ENCODE measurements at places on chromosomes 6 and 20. TPM values are rescaled to one million over a fixed set of nuclear protein-coding genes. Genes with fewer than 3 reads are reported as not detected.

Gene COL19A1
- total RNA-seq = not detected

Gene RNF182
- total RNA-seq = 3.0 TPM

Gene PTCRA
- total RNA-seq = not detected

Gene SPATS1
- not detected for total RNA-seq

Gene CDH26
- 0.86 TPM for total RNA-seq

Gene SLC22A3
- not detected for total RNA-seq

Gene FAM209B
- total RNA-seq = 0.55 TPM

Gene HCK
- not detected for total RNA-seq

Gene LAMA4
- 14.7 TPM for total RNA-seq

Gene RAB44
- not detected for total RNA-seq

Gene PSMB8
- 1.7 TPM for total RNA-seq

Gene DCBLD1
- total RNA-seq = 10.1 TPM

Gene SLC44A4
- 0.32 TPM for total RNA-seq

Gene BMP6
- total RNA-seq = 0.44 TPM

Gene PABPC1L
- 75.0 TPM for total RNA-seq

Gene FAM162B
- total RNA-seq = 2.5 TPM

Gene CUL7
- total RNA-seq = 42.9 TPM

Gene GTSF1L
- not detected for total RNA-seq

Gene OLIG3
- total RNA-seq = 0.14 TPM

Gene CD40
- 4.2 TPM for total RNA-seq

Gene BMP5
- total RNA-seq = 2.4 TPM

Gene WFDC10B
- total RNA-seq = not detected

Gene VPS16
- 50.6 TPM for total RNA-seq

Gene AIF1
- total RNA-seq = not detected

Gene MRPS10
- total RNA-seq = 29.0 TPM

Gene DYNLT2
- total RNA-seq = 2.8 TPM

Gene TNFRSF6B
- not detected for total RNA-seq

Gene MCCD1
- not detected for total RNA-seq

Gene MLIP
- total RNA-seq = not detected

Gene COL21A1
- not detected for total RNA-seq

Gene MICB
- not detected for total RNA-seq

Gene NKX2-4
- not detected for total RNA-seq

Gene GSTA3
- not detected for total RNA-seq

Gene SNAP25
- 9.2 TPM for total RNA-seq

Gene NOL7
- total RNA-seq = 54.7 TPM

Gene RAD21L1
- not detected for total RNA-seq

Gene NRN1
- 1.5 TPM for total RNA-seq

Gene LGSN
- total RNA-seq = not detected
